ENCODE measurements at places on chromosomes 11 and 22.

GRCh38 chr11:100929377-100929776 is 200.2 kb downstream of the PGR start:
- peak; percentile 39 for DNase-seq

- no peak for DNase-seq
Observed at GRCh38 chr22:27240298-27241075, 561.1 kb downstream of the MN1 start.

GRCh38 chr22:27766679-27767078 is 34.9 kb downstream of the MN1 start:
- no peak for DNase-seq

GRCh38 chr22:41127451-41127850 is 35.1 kb downstream of the EP300 start:
- no peak for DNase-seq

- DNase-seq, result no peak
Observed at GRCh38 chr11:110217223-110217877, 79.1 kb downstream of the RDX start.

GRCh38 chr11:4809246-4809645 is 5.1 kb upstream of the OR52R1 start:
- no peak for DNase-seq

DNA sequence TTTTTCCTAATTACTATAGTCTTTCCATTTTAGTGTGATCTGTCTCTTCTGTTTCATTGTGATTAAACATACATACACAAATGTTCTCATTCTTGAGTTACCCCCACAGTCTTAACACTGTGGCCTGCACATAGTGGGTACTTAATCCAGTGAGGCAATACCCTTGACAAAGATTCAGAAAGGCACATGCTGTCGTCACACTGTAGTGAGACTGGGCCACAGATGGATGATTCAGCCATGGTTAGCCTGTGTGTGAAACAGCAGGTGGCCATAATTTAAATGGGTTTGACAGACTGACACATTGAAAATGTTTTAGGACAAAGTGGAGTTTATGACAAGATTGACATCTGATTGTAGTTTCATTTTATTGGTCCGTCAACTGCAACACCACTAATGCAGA is 313.1 kb downstream of the C11orf87 start:
- DNase-seq, result no peak

DNA sequence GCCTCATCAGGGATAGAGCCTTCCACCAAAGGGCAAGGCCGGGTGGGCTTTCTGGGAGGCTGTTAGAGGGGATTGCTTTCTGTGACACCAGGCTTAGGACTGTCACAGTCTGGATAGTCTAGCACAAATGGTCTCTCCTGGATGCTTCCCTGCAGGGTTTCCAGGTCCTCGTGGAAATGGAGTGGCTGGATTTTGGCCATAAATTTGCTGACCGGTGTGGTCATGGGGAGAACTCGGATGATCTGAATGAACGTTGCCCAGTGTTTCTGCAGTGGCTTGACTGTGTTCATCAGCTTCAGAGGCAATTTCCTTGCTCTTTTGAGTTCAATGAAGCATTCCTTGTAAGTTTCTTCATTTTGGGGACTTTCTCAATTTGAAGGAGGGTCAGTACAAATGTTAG is 67.1 kb upstream of the HORMAD2 start:
- no peak for DNase-seq

DNA sequence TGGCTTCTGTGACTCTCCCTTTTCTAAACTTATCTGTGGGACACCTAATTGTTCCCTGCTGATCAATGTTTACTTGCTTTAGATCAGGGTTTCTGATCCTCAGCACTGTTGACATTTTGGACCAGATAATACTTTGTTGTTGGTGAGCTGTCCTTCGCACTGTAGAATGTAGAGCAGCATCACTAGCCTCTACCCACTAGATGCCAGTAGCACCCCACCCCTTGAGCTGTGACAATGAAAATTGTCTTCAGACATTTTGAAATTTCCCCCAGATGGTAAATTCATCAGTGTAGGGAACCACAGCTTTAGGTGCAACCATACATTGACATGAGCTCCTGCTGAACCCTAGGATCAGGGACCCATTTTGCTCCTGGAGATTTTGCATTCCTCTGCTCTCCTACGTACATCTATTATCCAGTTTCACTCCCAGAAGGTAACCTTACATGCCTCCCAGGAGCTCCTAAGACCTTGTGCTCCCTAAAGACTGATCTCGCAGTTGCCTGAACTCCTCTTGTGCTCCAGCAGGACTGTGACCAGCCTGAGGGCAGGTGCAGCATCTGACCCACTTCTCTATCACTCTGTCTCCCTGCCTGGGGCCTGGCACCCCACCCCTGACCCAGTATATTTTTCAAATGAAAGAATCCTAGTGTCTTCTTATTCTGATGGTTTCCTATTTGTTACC is 107.8 kb downstream of the FAR1 start:
- DNase-seq, result no peak

GRCh38 chr11:111540937-111541253 is 375 bp downstream of the LAYN start:
- no peak for DNase-seq

- no peak for DNase-seq
Observed at GRCh38 chr11:26665946-26666345, 55.9 kb downstream of the SLC5A12 start.

DNA sequence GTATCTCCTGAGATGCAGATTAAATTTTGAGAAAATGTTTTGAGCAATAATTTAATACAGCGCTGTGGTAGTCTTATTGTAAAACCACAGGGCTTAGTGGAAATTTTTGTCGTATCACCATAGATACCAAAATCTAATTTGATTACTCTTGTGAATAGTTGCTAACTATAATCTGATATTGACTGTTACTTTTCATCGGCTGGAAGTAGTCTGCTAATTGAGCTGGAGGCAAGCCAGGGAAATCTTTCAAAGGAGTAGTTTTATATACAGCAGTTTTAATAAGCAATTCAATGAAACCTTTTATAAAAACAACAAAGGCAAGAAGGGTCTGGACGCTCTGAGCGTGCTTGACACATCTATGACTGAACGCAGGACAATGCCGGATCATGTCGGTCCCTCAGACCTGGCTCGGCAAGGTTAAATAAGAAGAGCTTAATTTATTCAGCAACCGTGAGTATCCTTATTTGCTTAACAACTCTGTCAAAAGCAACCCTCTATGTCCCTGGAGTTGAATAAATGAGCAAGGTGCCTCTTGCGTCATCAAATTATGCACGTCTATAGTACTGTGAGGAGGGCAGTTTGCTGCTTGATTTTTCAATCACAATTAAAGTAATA is 121.2 kb downstream of the NCAM1 start:
- no peak for DNase-seq

DNA sequence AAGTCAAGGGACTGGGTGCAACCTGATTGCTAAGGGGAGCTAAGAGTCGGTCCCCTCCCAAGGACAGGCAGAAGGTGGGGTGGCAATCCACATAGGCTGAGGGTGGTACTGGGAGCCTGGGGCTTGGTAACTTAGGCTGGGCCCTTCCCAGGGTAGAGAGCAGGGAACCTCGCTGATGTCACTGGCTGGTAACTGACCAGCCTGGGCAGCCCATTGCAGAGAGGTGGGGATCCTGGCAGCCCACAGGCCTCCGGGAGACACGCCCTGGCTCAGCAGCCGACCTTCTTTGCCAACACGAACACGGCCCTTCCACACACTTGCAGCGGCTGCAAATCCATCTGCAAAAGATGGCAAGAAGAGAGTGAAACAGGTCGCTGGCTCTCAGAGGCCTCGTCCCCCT is 25.4 kb downstream of the A4GALT start:
- no peak for DNase-seq

DNA sequence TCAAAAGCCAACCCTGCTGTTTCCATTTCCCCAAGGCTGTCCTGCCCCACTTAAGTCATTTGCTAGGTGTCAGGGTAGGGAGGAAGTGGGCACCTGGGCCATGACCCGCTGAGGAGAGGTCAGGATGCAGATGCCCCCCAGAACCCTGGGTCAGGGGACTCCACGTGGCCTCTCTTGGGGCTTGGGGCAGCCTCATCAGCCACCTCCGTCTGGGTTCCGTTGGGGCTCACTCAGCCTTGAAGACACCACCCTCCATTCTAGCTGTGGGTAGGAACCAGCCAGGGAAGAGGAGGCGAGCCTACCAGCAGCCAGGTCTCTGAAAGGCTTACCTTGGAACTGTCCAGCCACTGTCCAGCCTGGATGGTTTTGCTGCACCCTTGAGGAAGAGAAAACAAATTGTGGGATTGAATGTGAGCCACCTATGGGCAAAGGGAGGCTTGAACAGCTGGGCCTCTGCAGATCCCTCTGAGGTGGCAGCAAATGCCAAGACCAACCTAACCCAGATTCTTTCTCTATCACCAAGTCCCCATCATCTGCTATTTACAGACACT is 2.5 kb downstream of the APOL4 start:
- no peak for DNase-seq

GRCh38 chr11:84437071-84437980 is 1151.2 kb upstream of the CCDC90B start:
- no peak for DNase-seq

DNA sequence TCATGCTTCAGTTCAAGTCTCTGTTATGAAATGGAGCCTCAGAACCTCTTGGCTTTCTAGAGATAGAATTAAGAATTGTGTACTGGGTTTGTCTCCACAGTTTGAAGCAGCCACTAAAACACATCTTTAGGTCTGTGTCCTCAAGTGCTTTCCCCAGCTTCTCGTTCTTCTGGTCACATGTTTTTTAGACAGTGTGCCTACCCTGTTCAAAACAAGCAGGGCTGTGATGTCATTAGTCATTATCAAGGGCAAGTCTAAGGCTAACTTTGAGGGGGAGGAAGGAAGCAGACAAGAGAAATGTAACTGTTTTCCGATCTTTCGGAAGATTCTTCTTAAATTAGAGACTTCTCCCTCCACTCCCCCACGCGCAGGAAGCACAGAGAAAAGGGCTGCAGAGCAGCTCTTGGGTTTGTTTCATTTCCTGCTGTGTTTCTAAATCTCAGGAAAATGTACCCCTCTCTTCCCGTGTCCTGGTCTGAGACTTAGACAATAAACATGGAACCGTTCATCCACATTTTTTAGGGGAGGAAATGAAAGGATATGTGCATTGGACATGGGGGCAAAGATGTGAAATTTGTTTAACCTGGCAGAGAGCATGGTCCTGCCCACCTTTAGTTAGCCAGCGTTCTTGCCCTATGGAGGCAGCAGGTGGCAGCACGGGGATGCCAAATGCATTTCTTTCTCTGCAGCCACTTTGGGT is 3.1 kb downstream of the AKIP1 start:
- DNase-seq, result peak; percentile 74

GRCh38 chr11:114050258-114050927 is 9.1 kb upstream of the ZBTB16 start:
- DNase-seq, result no peak

DNA sequence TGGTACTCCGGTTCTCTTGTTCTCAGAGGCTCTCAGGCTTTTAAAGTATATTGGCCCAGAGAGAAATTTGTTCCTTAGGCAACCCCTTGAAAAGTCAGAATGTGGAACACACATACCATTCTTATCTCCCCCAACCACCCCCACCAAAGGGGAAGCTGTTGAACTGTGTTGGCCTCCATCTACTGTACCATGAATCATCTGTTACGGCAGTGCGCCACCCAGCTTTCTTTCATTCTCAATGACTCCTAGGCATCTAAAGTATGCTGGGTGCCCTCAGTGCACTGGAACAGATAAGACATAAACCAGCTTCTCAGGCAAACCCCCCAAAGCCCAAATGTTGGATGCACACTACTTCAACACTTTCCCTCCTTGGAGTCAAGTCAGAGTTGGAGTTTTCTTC is 696.2 kb upstream of the TENM4 start:
- no peak for DNase-seq

DNA sequence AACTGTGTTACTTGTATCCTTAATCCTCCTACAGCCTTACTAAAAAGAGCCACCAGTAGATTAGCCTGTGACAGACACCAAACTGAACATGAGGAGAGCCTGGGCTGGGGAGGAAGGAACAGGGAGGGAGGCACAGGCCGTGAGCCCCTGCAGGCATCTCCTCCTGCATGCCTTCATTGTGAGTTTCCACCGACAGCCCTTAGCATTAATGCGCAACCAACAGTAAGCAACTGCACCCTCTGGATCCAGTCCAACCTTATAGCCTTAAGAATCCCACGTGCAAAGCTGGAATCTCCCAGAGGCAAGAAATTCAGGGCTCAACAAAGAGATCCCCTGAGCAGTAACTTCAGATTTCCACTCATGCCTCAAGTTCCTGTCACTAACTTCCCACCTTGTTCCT is 84.6 kb downstream of the ETS1 start:
- peak; percentile 96 for DNase-seq

GRCh38 chr11:64241241-64241490 is 271 bp downstream of the FKBP2 start:
- peak; percentile 100 for DNase-seq

DNA sequence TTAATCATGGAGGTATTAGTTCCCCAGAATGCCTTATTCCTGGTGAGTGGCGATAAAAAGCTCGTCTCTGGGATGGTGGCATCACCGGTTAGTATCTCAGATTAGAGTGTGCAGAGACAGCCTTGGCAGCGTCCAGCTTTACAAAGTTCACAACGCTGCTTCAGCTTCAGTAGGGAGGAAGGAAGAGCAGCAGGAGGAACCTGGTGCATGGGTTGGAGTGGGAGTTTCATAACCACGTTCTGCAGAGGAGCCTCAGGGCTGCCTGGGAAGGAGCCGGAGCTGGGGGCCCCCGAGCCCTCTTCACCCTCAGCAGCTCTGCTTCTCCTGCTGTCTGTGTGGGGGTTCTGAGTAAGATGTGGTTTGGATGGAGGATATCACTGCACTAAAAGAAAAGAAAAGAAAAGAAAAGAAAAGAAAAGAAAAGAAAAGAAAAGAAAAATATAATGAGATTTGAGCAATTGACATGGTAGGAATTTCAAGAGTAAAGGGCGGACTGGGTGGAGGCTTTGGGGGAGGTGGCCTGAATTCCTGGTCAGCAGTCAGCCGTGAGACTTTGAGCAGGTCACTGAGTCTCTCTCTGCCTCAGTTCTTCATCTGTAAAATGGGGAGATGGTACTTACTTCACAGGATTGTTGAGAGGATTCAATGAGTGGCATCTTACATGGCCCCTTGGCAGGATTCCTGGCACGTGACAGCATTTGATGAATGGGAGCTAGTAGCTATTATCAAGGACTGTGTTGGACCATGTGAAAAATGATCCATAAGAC is 6.5 kb downstream of the ASPHD2 start:
- no peak for DNase-seq

DNA sequence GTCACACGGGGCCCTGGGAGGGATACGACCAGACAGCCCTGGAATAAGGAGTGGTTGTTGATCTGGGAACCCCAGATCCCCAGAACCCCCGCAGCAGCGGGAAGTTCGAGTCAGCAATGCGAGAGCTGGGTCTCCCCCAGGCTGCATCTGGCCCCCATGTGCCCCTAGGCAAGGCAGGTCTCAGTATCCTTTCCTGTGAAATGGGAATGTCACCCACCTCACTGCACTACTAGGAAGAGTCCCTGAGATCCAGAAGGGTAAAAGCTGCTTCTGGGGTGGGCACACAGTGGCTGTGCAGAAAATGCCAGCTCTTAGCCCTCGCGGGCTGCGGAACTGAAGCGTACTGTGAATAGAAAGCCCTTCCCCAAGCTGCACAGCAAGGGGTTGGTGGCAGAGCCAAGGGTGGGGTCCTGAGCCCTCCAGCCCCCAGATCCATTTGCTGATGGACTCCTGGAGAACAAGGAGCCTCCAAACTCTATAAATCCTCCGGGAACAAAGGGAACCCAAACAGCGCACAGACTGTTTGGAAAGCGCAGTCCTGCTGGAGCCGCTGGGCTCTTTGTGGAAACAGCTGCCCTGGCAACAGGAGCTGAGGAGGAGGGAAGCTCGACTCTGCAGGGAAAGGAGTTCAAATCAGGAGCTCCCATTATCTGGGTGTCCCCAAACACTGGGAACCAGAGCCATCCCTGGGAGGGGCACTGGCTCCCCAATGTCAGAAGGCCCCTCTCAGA is 68.2 kb upstream of the SHISAL1 start:
- DNase-seq, result no peak

GRCh38 chr11:9150926-9151325 is 59.5 kb upstream of the SCUBE2 start:
- DNase-seq, result no peak

All from fibroblast of villous mesenchyme (primary cell).